ENCODE measurements at places on chromosomes 1 and 21.

- DNase-seq = no peak
Measured at GRCh38 chr1:184300446-184300845, 86.4 kb upstream of the C1orf21 start.

- no peak for DNase-seq
Measured at GRCh38 chr1:247576514-247576913, 11.6 kb upstream of the OR2G2 start.

- DNase-seq = no peak
Measured at GRCh38 chr1:57957576-57957975, 533.7 kb upstream of the DAB1 start.

GRCh38 chr1:57017717-57018116, 51.9 kb upstream of the C8B start:
- peak; percentile 8 for DNase-seq

- peak; percentile 43 for DNase-seq
Measured at GRCh38 chr1:22318279-22318981, 133.2 kb upstream of the ZBTB40 start.

DNA sequence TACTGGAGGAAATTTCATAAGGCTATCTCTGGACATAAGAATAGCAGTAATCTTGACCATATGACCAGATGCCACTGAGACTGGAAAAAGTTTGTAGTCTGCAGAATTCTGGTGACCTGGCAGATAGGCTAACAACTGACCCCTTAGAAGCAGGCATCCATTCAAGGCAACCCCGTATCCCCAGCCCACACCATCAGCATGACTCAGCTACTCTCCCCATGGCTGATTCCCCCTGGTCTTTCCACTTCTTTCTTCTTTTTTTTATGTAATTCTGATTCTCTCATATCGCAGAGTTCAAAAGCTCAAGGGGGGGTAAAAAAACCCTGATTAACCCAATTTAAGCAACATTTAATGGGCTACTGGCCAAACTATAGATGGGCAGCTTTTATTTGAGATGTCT, 243.1 kb downstream of the ZNF648 start:
- DNase-seq = no peak

DNA sequence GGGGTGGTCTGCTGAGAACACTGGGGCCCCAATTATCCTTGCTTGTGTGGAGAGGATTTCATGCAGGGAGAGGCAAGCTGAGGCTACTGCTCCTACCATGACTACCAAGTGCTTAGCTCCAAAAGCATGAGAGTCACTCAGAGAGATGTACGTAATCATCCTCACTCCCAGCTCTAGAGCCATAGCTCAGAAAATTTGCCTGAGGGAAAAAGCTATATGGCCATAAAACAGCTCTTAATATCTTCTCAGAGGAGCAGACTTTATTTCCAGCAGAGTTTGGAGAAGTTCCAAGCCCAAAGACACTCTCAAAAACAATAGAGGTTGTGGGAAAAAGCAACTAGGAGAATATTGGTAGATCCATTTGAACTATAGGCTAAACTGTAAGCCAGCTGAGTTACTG, 106.4 kb upstream of the PBX1 start:
- no peak for DNase-seq
